Upper lobe of left lung (tissue), 6 donors: ENCODE measurements at places on chromosomes 12 and 14.
A peak's percentile ranks its signal among the peaks of the same experiment; 100 is the strongest.

DNA sequence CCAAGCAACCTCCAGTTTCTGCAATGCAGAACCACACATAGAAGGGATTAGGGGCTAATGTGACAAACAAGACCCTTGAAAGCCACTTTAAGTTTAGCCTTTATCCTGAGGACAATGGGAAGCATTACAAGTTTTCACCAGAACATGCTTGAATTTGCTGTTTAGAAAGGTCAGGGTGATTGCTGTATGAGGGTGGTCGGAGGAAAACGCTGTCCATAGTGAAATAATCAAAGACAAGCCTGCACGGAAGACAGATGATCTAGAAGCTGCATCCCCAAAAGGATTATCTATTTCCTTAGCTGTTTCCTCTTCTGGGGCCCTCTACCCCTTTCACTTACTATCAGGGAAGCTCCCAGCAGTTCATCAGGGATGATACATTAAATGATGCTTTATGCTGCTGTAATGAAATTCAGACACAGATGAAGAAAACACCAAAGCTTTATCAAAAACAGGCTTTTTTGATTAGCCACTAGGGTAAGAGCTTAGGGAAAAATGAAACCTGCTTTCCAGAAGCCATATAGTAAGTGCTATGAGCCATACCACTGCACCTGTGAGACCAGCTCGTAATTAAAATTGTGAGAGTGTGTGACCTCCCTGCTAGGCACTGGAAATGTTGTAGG lies 6.5 kb downstream of the HAL start:
- no peak for DNase-seq

GRCh38 chr12:32211066-32211899 lies 104.6 kb downstream of the BICD1 start:
- no peak for DNase-seq

- no peak for DNase-seq
These were observed 468.9 kb upstream of the LRFN5 start for GRCh38 chr14:41137741-41138140.

DNA sequence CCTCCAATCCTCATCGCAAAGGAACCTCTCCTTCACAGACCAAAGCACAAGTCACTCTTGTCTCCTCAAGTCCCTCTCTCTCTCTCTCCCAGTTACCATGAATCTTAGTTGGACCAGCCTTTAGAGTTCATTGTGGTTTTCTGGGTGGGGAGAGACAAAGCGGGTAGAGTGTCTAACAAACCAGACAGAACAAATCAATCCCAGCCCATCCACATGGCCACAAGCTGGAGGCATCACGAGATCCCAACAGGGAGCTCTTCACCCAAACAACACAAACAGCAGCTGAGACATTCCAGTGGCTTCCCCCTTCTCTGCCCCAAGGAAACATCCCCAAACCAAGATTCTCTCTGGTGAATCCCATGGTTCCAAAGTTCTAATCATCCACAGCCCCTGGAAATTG lies 22.4 kb downstream of the ACTN1 start:
- DNase-seq, result no peak

GRCh38 chr12:24084800-24085199 lies 135.3 kb upstream of the SOX5 start:
- no peak for DNase-seq

- DNase-seq, result no peak
These were observed 315.5 kb downstream of the RMST start for GRCh38 chr12:97778111-97778510.

DNA sequence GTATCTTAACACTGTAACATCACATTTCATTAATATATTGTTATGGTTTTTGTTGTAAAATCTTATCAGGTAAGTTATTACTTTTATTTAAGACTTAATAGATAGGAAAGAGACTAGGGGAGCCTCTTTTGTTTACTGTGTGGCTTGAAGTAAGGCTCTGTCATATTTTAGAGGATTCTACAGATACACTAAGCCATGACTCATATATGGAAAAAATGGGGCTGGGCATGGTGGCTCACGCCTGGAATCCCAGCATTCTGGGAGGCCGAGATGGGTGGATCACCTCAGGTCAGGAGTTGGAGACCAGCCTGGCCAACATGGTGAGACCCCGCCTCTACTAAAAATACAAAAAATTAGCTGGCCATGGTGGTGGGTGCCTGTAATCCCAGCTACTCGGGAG lies 23.6 kb upstream of the NPFF start:
- DNase-seq, result no peak

- DNase-seq, result peak; percentile 33
These were observed 15.0 kb downstream of the AQP6 start for GRCh38 chr12:49987625-49988303.

GRCh38 chr14:36243183-36243582 lies 66.7 kb upstream of the PTCSC3 start:
- peak; percentile 51 for DNase-seq

DNA sequence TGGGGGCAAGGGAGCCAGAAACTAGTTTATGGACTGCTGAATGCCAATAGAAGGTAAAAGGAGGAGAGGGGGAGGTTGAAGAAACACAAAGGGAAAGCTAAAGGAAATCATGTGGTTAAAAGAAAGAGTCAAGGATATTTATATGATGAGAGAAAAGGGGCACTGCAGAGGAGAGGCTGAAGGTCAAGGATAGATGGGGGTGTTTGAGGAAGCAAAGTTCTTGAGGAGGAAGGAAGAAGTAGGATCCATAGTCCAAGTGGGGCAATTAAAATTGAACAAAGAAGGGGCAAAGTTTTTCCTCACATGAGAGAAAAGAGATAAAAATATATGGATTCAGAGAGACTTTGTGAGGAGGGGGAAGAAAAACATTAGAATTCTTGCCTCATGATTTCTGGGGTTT lies 10.1 kb upstream of the DBX2 start:
- no peak for DNase-seq

GRCh38 chr12:20453756-20454310 lies 85.5 kb downstream of the PDE3A start:
- DNase-seq, result no peak

GRCh38 chr12:6951551-6952120 lies 480 bp downstream of the PTPN6 start:
- DNase-seq, result no peak

DNA sequence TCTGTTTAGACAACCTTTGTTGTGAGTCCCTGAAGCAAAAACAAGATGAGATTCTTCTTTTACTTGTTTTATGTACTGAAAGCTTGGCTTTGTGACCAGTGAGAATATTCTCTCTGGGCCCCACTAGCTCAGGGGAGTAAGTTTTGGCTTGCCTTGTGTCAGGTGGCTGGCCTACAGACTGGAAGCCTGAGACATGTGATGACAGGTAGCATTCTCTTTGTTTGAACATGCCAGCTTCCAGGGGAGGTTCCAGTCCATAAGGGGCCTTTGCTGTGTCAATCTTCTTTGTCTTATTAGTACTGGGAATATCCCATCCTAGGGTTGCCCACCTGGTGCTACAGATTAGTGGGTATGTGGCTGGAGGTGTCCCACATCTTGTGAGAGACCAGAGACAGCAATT lies 66.1 kb upstream of the FERMT2 start:
- DNase-seq, result no peak

DNA sequence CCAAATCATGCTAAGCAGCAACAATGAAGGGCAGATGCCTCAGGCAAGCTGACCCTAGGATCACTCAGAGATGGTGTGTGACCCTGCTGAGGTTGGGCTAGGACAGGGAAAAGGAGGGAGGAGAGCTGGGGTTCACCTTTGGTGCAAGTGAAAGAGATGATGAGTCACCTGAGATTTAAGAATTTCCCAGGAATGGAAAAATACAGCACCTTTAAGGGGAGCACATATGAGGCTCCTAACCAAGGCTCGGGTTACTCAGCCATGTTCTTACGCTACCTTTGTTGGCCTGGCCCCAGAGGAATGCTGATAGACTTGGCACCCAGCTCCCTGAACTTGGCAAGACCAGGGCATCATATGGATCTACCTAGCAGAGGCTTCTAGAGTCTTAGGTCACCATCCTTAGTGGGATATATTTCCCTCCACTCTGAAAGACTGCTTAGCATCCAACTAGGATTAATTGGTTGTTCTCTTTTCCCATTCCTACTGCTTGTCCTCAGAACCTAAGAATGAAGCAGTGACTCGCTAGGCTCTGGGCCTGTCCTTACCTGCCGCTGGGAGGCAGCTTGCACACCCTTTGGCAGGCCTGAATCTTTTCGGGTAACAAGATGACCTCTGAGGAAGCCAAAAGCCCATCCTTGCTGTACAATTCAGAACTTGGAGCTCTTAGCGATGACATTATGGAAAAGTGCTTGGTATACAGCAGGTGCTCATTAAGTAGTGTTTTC lies 4.0 kb upstream of the NAA25 start:
- peak; percentile 80 for DNase-seq

DNA sequence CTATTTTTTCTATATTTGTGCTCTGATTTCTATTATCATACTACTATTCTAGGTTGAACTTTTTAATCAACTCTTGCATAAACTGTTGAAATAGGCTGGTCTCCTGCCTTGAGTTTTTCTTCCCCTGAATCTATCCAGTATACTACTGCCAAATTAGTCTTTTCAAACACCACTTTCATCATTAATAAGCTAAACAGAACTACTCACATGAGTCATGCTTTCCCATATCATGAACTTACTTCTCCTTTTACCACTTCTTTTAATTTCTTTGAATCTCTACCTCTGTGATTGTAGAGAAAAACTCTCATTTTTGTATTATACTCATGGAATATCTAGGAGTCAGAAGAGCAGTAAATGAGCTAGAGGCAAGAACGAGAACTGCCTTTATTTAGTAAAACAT lies 340.3 kb upstream of the PDE3A start:
- DNase-seq, result no peak

- no peak for DNase-seq
These were observed 554 bp upstream of the ATF7 start for GRCh38 chr12:53626702-53627169.

DNA sequence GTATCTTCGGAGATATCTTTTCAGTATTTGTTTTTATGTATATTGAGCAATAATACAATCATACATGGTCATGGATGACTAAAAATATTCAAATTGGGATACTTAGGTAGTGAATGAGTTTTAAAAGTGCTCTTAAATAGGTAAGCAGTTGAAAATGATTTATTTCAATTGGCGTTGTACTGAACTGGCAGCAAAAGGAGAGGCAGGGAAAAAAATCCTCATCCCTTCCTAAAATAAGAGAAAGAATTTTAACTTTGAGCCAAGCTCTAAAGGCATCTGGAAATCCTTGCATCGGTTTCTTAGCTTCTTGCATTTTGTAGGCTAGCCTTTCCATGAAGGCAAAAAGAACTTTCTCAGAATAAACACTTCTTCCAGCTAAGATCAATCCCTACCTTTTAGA lies 125.2 kb downstream of the MGST1 start:
- DNase-seq, result no peak

DNA sequence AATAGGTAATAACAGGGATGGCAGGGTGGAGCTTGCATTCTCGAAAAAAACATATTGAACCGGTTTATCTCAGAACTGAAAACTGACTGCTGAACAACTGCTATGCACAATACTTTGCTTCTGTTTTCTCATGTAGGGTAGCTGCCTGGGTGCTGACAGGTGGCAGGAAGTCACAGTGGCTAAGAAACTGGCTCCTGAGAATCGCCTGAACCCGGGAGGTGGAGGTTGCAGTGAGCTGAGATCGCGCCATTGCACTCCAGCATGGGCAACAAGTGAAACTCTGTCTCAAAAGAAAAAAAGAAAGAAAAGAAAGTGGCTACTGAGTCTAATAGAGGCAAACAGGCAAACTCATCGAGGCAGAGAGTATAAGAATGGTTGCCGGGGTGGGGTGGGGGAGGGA lies 113.1 kb downstream of the CCDC60 start:
- no peak for DNase-seq

DNA sequence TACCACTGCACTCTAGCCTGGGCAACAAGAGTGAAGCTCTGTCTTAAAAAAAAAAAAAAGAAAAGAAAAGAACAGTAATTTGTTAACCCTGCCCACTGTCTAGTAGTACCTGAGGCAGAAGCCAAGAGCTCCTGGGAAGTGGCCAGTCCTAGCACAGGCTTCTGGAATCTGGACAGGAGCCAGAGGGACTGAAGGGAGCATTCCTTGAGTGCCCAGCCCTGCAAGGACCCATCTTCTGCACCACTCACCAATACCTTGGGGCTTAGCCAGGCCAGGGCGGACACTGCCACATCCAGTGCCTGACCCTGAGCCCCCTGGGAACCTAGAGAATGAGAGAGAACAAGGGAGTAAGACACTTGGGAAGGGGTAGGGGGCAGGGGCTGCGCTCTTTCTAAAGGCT lies 33.7 kb downstream of the PARP2 start:
- DNase-seq, result no peak

DNA sequence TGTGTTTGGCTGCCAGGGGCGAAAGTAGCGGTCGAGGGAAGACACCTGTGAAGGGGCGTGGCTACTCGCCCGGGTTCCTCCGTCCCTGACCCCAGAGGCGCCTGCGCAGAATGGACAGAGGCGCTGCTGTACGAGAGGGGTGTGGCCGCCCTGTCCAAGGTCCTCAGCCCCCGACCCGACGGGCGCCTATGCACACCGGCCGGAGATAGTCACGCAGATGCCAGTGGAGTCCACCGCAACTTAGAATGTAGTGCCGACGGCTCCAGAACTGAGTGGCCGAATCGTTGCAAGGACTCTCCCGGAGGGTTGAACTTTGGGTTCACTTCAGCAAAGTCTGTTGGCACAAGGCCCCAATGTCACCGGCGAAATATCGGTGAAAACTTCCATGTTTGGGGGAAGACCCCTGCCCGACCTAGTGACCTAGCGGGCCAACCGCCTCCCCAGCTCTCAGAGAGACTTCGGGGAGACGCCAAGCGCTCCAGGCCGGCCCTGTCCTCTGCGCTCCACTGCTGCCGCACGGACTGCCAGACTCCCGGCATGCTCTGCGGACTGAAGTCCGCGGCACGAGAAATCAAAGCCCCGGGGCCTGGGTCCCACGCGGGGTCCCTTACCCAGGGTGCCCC lies 541 bp upstream of the RNU6-7 start:
- peak; percentile 89 for DNase-seq

- DNase-seq, result no peak
These were observed 240.3 kb downstream of the EMP1 start for GRCh38 chr12:13436696-13437391.

- no peak for DNase-seq
These were observed at the start of gene NR1H4 for GRCh38 chr12:100473716-100474150. Gene NR1H4 (plus strand): TSS chr12:100473866. CDS start chr12:100493324, 19,458 bp downstream.

GRCh38 chr12:92471551-92471950 lies 231.2 kb upstream of the PLEKHG7 start:
- DNase-seq, result no peak

GRCh38 chr12:77070382-77070781 lies 5.0 kb upstream of the E2F7 start:
- DNase-seq, result no peak

- DNase-seq, result no peak
These were observed 74.9 kb downstream of the NEDD1 start for GRCh38 chr12:96981911-96982310.

- no peak for DNase-seq
These were observed 961 bp downstream of the CMAS start for GRCh38 chr12:22046968-22047390.

DNA sequence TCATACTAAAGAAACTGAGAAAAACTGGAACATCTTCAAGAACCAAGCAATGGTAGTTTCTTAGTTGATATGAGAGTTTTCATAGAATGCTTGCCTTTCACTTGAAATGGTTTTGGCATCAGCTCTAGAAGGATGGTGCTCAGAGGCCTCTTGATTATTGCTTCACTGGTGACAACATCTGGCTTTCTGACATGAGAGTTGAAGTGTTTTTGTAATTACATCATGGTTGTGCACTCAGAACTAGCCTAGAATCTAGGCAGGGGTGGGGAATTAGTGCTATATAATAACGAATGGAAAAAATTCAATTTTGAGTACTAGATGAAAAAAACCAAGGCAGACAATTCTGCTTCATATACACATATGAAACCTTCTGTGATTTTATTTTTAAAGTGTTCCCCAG lies 172.8 kb upstream of the LMNTD1 start:
- DNase-seq, result no peak

GRCh38 chr12:75870878-75871277 lies 160.7 kb downstream of the PHLDA1 start:
- no peak for DNase-seq

- DNase-seq, result no peak
These were observed 2.5 kb downstream of the PTGDR start for GRCh38 chr14:52269982-52270381.
